ENCODE measurements at places on chromosomes 7 and 10.

DNA sequence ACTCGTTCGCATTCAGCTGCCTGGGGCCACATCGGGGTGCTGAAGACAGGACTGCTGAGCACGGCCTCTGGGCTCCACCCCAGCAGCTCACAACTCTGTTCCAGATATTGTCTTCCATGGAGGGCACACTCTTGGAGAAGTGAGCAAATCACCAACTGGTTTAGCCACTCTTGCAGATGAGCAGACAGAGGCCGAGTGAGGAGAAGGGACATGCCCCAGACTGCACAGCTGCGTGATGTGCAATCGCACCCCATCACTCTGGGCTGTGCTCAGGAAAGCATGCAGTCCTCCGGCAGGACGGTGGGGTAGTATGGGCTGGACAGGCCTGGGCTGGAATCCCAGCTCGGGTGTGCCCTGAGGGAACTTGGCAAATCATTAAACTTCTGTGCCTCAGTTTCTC, 111.6 kb downstream of the FAM53B start:
- no peak for DNase-seq

GRCh38 chr7:152462995-152463708, 27.3 kb upstream of the KMT2C start:
- no peak for DNase-seq

- DNase-seq = peak; percentile 50
These were observed 23.2 kb upstream of the ZNF32 start for GRCh38 chr10:43671659-43672531.

GRCh38 chr7:143237366-143237765, 15.5 kb downstream of the TAS2R40 start:
- no peak for DNase-seq

GRCh38 chr10:125166658-125167057, 6.3 kb upstream of the CTBP2 start:
- no peak for DNase-seq

DNA sequence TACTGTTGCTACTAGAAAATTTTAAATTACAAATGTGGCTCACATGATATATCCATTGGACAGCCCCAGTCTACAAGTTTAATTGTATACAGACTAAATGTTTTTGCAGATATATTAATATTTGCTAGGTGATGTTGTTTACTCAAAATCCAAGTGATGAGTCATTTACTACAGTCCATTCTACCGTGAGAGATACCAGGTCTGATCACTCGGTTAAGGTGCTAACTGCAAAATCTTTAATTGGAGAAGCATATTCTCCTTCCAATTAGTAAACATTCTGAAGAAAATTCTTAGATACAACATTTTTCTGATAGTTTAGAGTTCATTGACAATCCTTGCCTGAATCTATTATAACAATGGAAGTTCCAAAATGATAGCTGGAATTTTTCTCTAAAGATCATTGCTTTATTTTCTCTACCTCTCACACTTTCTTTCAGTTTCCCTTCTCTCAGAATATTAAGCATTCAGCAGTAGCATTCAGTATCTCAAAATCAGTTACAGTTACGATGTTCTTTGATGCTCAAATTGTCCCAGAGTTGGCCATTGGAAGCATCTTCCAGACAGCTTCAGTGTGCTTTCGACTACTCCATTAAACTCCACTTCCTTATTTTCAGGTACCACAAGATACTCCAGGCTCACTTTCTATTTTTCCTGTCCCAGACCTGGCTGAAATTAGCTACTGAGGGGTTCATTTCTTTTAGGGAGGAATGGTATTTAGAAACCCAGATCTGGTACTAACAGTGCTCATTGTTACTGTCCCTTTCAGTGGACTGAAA, 2.3 kb downstream of the ABCB1 start:
- no peak for DNase-seq

DNA sequence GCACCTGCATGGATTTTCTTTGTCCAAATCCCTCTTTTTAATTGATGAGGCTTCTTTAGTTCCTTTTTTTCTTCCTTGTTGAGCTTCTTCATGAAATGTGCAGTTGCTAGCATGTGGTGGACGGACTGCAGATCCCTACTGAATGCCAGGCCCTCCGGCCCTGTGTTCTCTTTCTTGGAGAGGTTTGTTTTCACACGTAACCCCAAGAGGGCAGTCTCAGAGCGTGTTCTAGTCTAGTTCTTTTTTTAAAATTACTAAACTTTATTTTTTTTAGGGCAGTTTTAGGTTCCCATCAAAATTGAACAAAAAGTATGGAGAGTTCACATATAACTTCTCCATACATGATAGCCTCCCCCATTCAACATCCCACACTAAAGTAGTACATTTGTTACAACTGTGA, 190.0 kb downstream of the CFTR start:
- no peak for DNase-seq

- DNase-seq = no peak
These were observed 821.6 kb downstream of the ANKRD7 start for GRCh38 chr7:119046068-119046467.

- DNase-seq = no peak
These were observed 98.0 kb downstream of the CTBP2 start for GRCh38 chr10:125062227-125062913.

DNA sequence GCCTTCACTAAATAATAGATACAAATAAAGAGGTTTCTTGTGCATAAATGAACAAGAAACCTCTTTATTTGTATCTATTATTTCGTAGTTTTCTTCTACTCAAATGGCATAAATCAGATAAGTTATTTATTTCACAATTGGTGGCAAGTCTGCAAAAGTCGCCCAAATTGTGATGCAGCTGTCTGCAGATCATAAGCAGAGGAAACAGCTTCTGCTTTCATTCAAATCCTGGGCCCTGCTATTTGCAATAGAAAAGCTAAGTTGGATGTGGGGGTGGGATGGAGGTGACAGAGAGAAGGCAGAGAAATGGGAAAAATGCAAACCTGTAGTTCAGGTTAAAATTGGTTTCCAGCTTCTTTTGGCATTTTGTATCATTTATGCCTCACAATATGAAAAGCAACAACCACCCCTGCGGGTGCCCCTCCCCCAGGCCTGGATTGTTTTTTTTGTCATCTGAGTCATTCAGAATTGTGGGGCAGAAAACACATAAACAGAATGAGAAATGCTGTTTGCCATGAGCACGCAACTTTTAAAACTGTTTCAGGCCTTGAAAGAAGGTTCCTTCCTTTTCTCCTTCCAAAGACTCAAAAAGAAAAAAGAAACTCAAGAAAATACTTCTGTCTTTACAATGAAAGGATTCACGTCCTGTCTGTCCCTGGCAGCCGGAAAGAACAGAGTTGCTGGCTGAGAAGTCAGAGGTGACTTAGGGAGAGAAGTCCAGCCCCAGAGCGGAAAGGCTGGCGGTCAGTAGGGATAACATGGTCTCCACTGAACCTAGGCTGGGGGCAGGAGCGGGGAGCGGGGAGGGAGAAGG, 132.9 kb downstream of the BAMBI start:
- no peak for DNase-seq

- DNase-seq = no peak
These were observed 11.4 kb downstream of the JCAD start for GRCh38 chr10:30047924-30048531.

DNA sequence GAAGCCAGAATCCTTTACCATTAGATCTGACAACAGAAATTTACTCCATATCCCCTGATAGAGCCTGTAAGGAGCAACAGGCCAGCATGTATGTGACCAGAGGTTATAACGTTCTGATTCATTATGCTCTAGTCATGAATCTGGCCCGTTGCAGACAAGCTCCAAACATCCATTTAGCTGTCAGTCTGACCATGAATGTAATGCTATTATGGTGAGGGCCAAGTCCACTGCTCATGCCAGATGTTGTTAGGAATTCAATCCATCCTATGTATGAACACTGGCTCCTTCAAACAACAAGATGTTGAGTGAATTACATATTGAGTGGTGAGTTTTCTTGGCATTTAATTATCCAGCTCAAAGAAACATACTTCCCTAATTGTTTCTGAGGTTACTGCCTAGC, 610.1 kb upstream of the ANKRD30A start:
- no peak for DNase-seq

GRCh38 chr10:20624642-20625041, 272.5 kb downstream of the NEBL start:
- DNase-seq = no peak
